ENCODE measurements at places on chromosomes 6 and 20.

GRCh38 chr6:118665011-118665410 is 13.6 kb upstream of the CEP85L start:
- no peak for DNase-seq

- DNase-seq, result peak; percentile 42
Measured at GRCh38 chr20:16434062-16434664, 139.1 kb downstream of the KIF16B start.

- DNase-seq, result peak; percentile 43
Measured at GRCh38 chr20:39829256-39829655, 859.8 kb downstream of the MAFB start.

- DNase-seq, result no peak
Measured at GRCh38 chr20:17083738-17084137, 143.1 kb upstream of the PCSK2 start.

GRCh38 chr6:66788579-66788978 is 1081.6 kb upstream of the EYS start:
- DNase-seq, result no peak
